ENCODE measurements at places on chromosomes 4 and X.

DNA sequence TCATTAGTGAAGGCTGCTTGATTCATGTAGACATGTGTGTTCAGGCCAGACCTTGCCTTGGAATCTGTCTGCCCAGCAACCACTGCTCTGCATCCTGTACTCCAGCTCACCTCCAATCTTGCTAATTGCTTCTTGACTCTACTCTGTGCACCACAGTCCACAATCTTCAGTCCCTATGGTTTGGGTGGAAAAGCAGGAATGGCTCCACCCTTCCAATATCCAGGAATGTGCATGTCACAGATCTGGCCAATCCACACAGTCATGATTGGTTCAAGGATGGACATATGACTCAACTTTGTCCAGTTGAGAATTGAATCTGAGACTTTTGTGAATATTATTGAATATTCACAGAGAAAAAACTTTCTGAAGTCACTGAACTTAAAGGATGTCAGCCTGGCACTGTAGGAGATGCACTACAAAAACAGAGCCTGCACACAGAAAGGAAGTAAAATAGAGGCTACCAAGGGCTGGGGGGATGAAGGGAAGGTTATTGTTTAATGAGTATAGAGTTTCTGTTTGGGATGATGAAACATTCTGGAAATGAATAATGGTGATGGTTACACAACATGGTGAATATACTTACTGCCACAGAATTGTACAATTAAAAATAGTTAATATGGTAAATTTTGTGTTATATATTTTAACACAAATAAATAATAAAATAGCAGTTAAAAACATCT is 161.3 kb upstream of the USP38 start:
- no peak for DNase-seq

- no peak for DNase-seq
Observed at GRCh38 chrX:52353838-52354237, 15.0 kb upstream of the XAGE2 start.

- DNase-seq, result no peak
Observed at GRCh38 chrX:100090931-100091330, 319.1 kb downstream of the PCDH19 start.

- DNase-seq, result no peak
Observed at GRCh38 chrX:18961686-18962085, 22.2 kb downstream of the PHKA2 start.

DNA sequence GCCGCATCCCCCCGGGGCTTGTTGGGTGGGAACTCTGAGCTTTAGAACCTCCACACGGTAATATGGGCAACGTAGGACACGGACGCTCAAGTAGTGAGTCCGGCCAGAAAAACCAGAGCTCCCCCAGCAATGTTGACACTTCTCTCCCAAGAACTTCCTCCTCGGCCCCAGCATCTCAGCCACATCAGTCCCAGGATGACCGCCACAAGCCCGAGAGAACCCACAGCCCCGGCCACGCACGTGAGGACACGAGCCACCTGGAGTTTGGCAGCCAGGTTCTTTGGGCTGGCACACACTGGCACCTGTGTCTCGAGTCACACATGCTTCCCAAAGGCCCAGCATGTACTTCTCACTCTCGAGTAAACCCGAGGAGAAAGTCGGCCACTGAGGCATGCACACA is 16.3 kb downstream of the CLDN34 start:
- DNase-seq, result no peak

- no peak for DNase-seq
Observed at GRCh38 chrX:124209792-124210576, 122.5 kb upstream of the TEX13D start.

DNA sequence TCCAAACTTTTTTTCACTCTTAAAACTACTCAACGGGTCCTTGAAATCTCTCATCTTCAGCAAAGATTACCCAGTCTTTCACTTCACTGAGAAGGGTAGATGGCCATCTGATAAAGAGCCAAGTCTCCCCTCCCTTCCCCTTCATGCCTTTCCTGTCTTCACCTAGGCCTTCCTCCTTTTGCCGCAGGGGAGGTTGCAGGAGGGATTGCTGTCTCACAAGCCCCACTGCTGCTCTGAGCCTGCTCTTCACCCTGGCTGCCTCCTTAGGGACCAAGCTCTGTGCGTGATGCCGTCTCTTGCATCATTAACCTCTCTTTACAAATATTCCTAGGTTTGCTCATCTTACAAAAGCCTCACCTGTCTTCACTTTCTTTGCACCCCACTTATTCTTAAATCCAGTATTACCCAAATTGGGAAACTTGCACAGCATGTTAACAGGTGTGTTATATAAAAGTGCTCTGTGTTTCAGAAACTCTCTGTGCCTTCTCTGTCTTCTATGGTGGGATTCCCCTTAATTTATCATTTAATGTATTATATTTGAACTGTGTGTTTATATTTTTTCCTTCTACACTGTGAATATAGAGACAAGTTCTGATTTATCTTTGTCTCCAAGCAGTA is 3.8 kb downstream of the ZFX start:
- no peak for DNase-seq

- no peak for DNase-seq
Observed at GRCh38 chr4:79626101-79626500, 218.1 kb upstream of the GK2 start.

Data from SW 1271 (cell line).